ENCODE measurements at places on chromosomes 3 and 15.

- no peak for DNase-seq
Observed at GRCh38 chr3:58131101-58131825, 79.5 kb downstream of the DNASE1L3 start.

- no peak for DNase-seq
Observed at GRCh38 chr15:48653216-48653615, 7.7 kb upstream of the FBN1 start.

GRCh38 chr3:82058809-82059208 lies 297.4 kb upstream of the GBE1 start:
- no peak for DNase-seq

GRCh38 chr3:100042166-100042981 lies 71.9 kb downstream of the FILIP1L start:
- no peak for DNase-seq

DNA sequence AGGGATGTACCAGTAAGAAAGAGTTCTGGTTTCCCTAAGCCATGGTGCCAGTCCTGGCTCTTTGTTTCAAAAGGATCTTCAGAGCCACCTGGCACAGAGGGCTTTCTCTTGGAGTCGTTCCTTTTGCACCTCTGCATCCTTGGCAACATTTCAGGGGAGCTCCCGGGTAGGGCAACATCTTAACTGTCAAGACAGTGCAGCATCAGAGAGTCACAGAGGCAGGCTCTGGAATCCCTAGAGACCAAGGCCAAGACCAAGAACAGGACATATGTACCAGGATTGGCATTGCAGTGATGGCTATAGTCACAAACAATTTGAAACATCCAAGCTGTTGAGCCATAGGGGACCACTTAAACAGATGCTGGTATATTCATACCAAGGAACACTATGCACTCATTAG lies 129.4 kb upstream of the ADPGK start:
- DNase-seq: no peak

DNA sequence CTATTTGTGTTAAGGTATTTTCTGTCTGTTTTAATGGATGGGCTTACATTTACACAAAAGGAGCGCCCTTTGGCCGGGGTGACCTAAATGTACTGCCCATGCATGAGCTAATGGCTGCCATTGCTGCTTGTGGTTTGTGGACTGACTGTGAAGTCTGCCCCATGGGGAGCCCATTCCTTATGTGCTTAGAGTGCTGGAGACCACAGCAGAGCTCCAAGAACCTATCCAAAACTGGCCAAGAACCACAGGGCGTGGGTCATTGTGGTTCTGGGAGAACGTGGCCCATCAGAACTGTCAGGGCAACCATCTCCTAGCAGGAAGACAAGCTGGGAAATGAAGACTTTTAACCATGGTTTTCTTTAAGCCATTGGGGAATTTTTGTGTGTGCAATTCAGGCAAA lies 105.3 kb downstream of the CHDH start:
- DNase-seq: no peak

DNA sequence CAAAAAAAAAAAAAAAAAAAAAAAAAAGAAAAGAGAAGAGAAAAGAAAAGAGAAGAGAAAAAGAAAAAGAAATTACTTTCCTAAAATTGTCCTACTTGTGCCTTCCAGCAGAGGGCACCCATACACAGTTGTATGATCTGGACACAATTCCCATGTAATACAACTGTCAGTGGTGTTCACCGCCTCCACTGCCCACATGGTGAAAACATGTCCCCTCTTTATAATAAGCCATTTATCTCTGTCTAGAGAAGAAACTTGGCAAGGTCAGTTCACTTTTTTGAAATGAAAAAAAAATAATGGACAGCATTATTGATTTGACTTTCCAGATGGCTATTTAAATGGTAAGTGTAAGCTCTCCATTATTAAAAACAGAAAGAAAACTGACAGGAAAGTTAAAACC lies 459.4 kb downstream of the GBE1 start:
- DNase-seq: peak; percentile 2

GRCh38 chr3:112873632-112874031 lies 27.0 kb upstream of the CD200R1L start:
- DNase-seq: no peak

- no peak for DNase-seq
Observed at GRCh38 chr3:63364495-63364894, 86.4 kb downstream of the SYNPR start.

DNA sequence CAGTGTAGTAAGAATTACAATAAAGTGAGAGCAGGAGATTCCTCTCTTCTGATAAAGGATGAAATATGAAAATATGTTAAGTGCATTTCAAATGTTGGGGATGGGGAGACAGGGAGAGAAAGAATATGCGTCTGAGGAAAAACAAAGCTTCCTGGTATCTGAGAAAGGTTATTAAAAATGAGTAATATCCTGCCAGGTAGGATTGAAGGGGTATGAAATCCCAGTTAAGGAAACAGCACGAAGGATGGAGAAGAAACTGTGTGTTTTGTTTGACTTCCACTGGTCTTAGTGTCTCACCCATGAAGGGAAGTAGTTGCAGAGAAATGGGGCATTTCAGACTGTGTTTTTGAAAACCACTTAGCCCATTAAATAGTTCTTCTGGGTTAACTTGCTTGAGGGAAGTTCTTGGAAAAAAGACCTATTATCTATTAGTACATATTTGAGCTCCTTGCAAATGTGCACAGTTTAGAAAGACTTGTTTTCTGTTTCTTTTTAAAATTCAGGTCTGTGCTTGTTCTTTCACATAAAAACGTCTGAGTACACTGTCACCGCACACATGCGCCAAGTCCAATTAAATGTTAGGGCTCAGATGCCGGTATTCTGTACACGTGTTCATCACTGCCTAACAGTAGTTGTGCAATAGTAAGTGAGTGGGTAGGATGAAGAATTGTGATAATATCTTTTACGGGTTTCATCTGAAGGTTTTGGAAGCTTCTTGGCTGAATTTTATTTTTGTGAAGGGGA lies 196.1 kb upstream of the P2RY1 start:
- DNase-seq: no peak

DNA sequence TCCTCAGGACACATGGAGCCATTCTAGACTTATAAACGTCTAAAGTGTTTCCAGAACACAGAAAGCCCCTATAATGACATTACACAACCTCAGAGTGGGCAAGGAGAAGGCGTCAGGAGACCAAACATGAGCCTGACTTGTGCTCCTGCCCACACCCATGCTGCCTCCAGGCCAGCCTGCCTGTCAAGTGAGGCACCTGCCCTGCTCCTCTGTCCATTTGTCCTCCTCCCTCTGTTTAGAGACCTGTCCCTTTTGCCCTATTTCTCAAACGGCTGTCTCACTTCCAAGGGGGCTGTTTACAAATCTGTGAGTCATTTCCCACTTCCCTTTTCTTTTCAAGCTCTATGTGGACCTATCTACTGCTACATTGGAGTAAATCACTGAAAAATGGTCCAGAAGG lies 21.0 kb downstream of the ZDHHC3 start:
- DNase-seq: no peak

DNA sequence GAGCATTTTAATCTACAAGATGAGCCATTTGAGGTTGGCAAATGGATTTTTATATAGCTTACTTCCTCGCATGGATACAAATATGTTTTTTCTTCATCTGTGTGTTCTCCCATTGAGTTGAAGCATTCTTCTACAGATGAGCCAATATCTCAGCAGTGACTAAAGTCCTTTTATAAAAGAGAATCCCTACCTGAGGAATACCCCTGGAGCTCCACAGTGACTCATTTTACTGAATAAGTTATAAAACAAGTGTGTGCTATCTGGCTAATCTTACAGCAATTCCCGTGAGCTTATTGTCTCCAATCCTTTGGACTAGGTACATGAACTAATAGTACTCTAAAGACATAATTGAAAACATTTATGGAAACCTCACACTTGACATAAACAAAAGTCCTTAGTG lies 354.2 kb upstream of the BCHE start:
- DNase-seq: no peak

DNA sequence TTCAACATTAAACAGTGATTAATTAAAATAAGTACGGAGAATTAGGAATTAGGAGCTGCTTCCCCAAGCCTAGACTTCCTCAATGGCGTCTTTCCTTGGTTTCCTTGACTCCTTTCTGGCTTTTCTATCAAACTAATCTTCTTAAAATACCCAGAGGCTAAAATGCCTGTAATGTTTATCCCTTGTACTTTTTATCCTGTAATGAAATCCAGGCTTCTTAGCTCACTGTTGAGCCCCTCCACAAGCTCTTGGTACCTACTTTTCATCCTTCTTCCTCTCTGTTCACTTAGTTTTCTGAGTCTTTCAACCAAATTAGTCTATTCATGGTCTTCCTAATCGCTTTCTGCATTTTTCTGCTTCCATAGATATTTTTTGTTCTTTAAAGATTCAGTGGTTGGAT lies 6.9 kb upstream of the UBE2E1 start:
- DNase-seq: no peak

- no peak for DNase-seq
Observed at GRCh38 chr15:32784581-32784980, 66.8 kb downstream of the GREM1 start.
